H7 (cell line): ENCODE measurements at places on chromosomes 12 and 14.
A peak's percentile ranks its signal among the peaks of the same experiment; 100 is the strongest.

DNA sequence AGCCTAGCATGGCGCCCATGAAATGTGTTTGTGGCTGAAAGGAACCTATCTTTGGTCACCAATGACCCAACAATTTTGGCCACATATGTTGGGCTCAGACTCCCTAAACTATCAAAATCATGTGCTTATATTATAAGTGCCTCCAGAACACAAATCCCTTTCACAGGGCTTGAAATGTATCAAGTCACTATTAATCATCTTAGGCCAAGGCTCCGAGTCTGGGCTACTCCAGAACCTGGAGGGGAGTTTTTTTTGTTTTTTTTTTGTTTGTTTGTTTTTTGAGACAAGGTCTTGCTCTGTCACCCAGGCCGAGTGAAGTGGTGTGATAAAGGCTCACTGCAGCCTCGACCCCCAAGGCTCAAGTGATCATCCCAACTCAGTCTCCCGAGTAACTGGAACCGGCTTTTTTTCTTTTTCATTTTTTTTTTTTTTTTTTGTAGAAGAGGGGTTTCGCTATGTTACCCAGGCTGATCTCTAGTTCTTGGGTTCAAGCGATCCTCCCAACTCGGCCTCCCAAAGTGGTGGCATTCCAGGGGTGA, 989 bp upstream of the DRAM1 start:
- peak; percentile 22 for DNase-seq

DNA sequence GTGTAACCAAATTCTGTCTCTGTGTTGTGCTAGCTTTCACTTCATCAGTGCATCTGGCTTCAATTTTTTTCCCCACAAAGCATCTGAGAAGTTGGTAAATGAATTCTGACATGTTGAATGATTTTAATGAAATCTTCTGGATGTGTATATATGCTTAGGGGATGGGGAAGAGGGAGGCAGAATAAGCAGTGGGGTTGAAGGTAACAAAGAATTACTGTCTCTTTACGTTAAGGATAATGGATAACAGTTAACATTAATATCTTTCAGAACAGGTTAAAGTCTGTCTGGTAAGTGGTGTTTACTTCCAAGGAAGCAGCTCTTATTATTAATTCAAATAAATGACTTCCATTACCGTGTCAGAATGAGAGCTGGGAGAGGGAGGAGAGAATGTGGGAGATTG, 261.7 kb downstream of the ERC1 start:
- no peak for DNase-seq

DNA sequence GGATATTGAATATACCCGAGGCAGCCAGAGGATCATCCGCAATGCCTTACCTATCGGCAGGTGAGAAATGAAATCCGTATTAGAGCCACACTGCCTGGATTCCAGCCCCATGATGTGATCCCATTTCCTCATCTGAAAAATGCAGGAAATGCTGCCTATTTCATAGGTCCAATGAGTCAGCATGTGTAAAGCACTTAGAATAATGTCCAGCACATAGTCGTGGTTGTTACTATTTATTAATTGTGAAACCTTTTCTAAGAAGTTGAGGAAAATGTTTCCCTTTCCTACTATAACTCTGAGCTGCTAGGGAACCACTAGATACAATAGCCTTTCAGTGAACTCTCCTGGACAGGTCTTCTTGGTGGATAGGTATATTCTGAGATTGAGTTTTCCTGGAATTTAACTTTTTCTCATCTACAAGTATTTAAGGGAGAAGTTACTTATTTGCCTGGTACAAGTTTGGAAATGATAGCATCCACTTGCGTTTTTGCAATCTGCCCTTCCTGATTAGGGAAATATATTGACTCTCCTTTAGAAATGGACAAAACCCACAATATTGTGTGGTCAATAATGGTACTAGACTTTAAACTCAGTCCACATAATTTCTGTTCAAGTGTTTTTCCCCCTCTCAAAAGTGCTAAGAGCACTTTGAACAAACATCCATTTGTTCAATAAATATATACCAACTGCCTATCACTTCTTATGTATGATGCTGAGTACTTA, 12.2 kb downstream of the POLR3B start:
- no peak for DNase-seq

GRCh38 chr12:51262758-51263177, 7.4 kb downstream of the SMAGP start:
- DNase-seq = peak; percentile 67

DNA sequence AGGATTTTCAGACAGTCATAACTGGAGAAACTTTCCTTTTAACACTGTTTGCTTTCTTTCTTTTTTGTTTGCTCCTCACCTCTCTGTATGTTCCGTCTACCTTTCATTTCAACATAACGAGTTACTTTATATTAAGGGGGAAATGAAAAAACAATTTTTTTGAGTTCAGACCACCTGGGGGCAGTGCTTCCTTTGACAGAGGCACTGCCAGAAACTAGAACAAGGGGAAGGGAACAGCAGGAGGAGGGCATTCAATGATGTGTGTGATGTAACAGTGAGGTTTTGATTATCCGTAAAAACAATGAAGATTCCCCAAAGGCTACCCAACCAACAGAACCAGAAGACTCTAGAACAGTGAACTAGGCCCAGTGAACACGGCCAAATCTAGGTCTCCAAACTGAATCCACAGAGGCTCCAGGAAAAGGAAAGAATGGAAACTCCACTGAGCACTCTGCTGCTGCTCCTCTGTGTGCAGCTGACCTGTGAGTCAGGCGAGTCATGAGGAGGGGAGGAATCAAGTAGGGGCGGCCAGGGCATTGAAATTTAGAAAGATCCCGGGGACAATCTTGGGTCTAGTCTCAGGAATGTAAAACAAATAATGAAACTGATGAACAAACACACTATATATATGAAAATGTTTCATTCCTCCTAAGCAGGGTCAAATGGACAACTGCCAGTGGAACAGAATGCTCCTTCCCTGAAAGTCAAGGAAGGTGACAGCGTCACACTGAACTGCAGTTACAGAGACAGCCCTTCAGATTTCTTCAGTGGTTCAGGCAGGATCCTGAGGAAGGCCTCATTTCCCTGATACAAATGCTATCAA, 323.5 kb downstream of the DAD1 start:
- peak; percentile 15 for DNase-seq

GRCh38 chr14:50035214-50035613, 81.2 kb downstream of the VCPKMT start:
- DNase-seq = no peak

GRCh38 chr14:63671987-63672386, 30.3 kb upstream of the WDR89 start:
- no peak for DNase-seq

DNA sequence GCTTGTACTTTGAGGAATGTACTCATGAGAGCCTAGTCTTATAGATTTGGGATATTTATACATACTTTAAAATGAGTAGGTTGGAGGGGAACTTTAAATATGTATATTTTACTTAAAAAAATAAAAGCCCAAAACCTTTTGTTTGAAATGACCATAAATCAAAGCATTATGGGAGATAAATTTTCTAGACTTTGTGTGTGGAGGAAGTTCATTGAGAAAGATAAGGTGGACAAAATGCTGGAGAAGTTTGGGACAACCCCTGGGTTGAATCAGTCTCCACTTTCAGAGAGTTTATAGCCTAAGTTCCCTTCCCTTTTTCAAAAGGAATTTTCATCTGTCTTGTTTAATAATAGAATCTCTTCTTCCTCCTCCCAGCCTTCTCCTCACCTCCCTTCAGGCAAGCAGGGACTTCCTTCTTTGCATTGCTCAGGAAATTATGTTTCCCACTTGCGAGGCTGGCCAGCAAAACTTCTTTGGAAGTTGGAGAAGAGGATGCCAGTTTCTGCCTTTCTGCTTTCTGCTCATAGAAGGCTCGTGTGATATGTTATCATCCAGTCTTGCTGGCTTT, 54.2 kb downstream of the CHST11 start:
- DNase-seq = no peak

GRCh38 chr12:64884728-64885127, 60.3 kb downstream of the TBC1D30 start:
- DNase-seq = no peak

DNA sequence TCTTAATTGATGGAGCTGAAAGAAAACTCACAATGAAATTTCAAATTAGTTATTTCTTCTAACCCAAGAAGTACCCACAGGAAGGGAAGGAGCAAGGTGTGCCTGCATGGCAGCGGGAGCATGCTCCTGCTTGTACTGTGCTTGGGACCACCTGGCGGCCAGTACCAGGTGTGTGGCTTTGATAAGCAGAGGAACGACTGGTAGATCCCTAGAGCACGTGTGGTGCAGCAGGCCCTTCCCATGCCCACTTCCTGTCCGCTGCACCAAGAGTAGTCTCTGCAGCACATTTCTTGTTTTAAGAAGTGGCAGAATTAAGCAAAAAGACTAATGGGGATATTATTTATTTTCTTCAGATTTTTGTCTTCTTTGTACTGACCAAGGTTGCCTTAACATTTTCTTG, 122.3 kb upstream of the ATF1 start:
- peak; percentile 43 for DNase-seq

- DNase-seq = no peak
Measured at GRCh38 chr14:68074765-68075381, 255.3 kb downstream of the RAD51B start.

DNA sequence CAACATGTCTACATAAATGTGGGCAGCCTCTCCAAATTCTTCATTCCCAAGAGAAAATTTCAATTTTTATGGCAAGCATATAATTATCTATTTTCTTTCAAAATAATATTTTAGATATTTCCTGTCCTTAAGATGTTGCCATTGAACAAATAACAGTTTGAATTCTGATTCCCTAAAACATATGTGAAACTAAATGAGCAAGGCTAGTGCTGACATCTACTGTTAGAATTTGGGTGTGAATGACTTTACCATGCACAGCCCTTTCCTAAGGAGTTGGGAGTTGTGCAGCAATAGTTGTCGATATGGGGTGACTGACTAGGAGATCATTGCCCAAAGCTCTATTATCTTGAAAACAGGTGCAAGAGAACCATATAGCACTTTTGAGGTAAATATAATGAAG, 108.2 kb upstream of the SLC38A4 start:
- peak; percentile 17 for DNase-seq

- DNase-seq = no peak
Measured at GRCh38 chr12:52402377-52402776, 3.8 kb downstream of the KRT82 start.

GRCh38 chr12:75874441-75874840, 157.1 kb downstream of the PHLDA1 start:
- DNase-seq = no peak

- DNase-seq = no peak
Measured at GRCh38 chr12:132874175-132874574, 13.2 kb downstream of the CHFR start.

- no peak for DNase-seq
Measured at GRCh38 chr14:23916446-23916845, 37.1 kb upstream of the DHRS4 start.

DNA sequence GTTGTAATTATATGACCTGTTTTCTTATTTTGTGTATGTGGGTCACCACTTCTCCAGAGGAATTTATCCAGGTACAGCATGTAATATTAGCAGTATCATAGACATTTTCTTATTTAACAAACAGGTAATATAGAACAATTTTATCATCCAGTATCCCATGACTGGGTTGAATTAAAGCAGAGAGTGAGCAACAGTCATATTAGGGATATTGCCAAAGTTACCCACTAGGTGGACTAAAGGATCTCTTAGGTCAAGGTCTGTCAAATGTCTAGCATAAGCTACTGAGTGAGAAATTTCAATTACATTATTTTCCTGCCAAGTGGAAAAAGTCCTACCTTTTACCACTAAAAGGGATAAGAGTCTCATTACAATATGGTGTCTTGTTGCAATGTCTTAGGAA, 62.1 kb upstream of the TRIM9 start:
- no peak for DNase-seq

- DNase-seq = peak; percentile 98
Measured at GRCh38 chr14:28766469-28766955, at the start of gene FOXG1. Gene FOXG1, plus strand, starts transcription at chr14:28766787. Its CDS starts 493 bp downstream, at chr14:28767280.

GRCh38 chr12:108232565-108232964, 103.5 kb downstream of the WSCD2 start:
- no peak for DNase-seq

GRCh38 chr12:56574210-56574609, 52.6 kb downstream of the RBMS2 start:
- no peak for DNase-seq

GRCh38 chr14:51367600-51367931, 127.5 kb downstream of the TMX1 start:
- no peak for DNase-seq

DNA sequence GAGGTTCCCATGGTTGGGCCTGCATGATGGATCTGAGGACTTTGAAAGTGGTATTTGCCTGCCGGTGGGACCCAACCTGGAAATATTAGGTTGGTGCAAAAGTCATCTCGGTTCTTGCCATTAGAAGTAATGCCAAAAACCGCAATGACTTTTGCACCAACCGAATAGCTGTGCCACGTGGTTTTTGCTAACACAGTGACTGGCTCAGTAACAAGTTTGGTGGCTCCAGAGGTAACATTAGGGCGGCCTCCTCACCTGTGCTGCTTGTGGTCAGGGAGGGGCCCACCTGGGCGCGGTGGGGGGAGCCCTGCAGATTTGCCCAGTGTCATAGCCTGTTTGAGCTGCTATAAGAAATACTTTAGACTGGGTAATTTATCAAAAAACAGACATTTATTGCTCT, 1.8 kb downstream of the BDKRB2 start:
- peak; percentile 43 for DNase-seq

- no peak for DNase-seq
Measured at GRCh38 chr14:61477712-61478462, 156.5 kb downstream of the PRKCH start.
